ENCODE measurements at places on chromosomes 3 and 15.

DNA sequence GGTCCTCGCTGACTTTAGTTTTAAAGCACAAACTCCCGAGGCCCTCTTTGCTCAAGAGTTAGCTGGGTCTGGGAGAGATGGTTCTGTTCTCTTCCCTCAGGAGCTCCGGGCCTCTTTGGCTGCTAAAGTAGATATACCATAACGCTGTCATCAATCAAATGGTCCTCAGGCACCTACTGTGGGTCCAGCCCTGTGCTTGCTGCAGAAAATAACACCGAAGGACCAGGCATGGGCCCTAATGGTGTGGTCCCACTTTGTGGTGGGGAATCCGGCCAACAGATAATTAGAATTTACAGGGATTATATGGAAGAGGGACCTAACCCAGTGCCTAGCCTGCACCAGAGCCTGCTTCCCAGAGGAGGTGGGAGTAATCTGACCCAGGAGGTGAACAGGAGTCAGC lies 347.4 kb downstream of the LRTM1 start:
- no peak for DNase-seq

DNA sequence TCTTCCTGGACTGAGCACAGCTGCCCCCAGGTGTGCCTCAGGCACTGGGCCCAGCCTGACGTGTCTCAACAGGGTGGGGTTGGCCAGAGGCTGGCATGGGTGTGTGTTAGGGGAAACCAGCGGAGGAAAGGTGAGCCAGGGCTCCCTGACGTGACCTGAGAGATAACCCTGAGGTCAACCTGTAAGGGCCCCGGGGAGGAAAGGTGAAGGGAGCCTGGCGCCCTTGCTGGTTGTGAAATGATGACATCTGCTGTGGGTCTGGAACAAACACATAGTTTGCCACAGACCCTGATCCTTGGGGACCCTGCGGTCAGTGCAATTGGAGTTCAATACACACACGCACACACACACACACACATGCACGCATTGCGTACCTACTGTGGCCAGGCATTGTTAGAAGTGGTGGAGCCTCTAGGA lies 100.2 kb upstream of the TLE3 start:
- no peak for DNase-seq

DNA sequence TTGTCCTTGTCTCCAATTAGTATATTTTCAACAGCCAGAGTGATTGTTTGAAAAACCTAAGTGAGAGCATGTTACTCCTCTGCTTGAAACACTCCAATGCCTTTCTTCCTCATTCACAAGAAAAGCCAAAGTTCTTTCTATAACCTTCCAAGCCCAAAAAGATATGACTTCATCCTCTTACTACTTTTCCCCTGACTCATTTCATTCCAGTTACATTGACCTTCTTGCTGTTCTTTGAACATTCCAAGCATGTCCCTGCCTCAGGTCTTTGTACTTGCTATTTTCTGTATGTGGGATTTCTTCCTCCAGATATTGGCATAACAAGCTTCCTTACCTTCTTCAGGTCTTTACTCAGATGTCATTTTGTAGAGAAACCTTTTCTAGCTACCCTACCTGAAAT lies 28.3 kb downstream of the EHHADH start:
- no peak for DNase-seq

- no peak for DNase-seq
Measured at GRCh38 chr15:40282869-40283614, at the start of gene ANKRD63. Gene ANKRD63, minus strand, starts transcription at chr15:40283064. Its CDS starts 478 bp downstream, at chr15:40282586.

DNA sequence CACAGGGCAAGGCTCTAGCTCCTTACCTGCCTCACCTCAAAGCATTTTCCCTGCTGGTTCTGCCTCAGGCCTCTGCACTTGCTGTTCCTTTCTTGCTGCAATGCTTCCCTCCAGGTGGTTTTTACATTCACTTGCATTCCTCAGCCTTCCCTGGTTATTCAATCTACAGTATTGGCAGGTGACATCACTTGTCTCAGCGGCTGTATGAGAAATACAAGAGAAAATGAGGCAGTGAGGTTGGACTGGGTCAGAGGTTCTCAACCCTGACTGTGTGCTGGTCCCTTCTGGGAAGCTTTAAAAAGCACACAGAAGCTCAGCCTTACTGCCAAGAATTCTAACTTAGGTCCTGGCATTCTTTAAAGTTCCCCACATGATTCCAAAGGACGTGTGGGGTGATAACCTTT lies 26.7 kb downstream of the SIAH2 start:
- DNase-seq: no peak

- no peak for DNase-seq
Measured at GRCh38 chr3:195165265-195165609, 105.7 kb downstream of the XXYLT1 start.

DNA sequence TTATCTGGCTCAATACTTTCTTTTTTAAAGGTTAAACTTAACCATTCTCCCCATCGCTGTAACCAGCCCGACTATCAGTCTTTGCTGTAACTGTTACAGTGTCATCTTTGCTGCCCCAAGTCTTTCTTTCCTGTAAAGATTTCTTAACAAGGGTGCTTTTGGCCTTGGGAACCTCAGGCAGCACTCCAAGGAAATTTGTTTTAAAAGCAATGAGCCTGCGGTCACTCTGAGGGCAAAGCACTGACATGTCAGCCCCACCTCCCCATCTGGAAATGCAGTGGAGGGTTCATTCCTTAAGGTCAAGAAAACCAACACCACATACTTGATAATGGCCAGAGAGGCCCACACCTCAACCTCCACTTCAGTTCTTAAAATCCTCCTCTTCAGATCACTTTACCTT lies 3.2 kb downstream of the TRANK1 start:
- no peak for DNase-seq

- DNase-seq: no peak
Measured at GRCh38 chr15:75230551-75231371, 27.4 kb upstream of the GOLGA6C start.

- no peak for DNase-seq
Measured at GRCh38 chr3:171804618-171805389, 5.5 kb downstream of the PLD1 start.

DNA sequence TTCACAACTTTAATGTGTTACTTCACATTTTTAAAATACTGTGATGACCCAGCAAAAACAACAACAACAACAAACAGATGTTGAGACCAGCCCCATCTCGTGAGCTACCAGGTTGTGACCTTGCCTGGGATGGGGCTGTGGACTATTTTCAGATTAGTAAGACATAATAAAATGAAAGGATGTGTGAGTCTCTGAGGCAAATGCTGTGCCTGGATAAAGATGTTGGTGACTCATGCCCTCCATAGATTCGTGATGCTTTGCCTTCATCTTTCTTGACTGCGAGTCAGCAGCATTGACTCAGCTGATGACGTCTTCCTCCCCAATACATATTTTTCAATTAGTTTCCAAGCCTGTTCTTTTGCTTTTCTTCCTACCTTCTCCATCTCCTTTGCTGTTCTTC lies 453.0 kb upstream of the CFAP20DC start:
- DNase-seq: no peak

GRCh38 chr15:65420975-65421359 lies 1.8 kb downstream of the IGDCC4 start:
- no peak for DNase-seq

DNA sequence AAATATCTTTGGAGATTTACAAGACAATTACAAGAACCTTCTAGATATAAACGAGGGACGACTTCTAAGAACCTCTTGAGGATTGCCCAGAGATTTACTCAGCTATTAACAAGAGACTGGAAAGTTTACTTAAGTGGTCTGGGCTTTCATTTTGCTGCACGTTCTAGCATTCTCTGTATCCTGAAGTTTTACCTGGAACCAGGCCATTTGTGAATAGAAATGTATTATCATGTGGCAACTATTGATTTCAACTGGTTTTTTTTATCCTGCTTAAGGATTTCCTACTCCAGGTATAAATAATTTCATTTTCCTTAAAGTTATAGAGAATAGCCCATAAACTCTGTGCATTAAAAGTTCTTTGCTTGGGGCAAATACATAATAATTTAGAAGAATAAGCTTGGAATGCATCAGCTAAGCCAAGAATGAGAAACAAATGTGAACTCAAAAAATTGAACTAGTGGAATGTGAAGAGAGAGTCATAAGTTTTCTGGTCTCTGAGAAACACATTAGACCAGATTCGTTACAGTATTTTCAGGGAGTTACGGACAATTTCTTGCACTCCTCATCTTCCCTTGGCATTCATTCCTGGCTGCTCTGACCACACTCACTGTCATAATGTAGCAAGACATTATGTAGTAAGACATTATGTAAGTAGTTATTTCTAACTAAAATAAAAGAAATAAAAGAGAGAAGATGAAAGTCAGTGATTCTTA lies 1.3 kb downstream of the AQP9 start:
- DNase-seq: no peak

GRCh38 chr15:70281261-70281810 lies 183.6 kb upstream of the TLE3 start:
- no peak for DNase-seq

- no peak for DNase-seq
Measured at GRCh38 chr3:89494734-89495133, 387.3 kb downstream of the EPHA3 start.

DNA sequence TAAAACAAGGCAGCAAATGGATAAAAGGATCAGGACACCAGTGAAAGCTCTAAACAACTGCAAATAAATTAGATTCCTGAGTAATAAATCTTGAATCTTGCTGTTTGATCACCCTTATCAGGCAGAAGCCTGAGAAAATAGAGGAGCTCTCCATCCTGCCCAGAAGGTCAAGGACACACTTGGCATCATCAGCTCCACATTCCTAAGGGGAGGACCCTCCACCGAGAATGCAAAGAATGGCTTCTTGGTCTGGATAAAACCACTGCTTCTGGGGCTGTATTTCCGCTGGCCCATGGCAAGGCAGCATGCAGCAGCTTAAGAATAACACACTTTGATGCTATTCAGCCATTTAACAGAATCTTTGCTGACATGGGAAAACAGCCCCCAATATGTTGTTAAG lies 108.9 kb upstream of the TSC22D2 start:
- no peak for DNase-seq

DNA sequence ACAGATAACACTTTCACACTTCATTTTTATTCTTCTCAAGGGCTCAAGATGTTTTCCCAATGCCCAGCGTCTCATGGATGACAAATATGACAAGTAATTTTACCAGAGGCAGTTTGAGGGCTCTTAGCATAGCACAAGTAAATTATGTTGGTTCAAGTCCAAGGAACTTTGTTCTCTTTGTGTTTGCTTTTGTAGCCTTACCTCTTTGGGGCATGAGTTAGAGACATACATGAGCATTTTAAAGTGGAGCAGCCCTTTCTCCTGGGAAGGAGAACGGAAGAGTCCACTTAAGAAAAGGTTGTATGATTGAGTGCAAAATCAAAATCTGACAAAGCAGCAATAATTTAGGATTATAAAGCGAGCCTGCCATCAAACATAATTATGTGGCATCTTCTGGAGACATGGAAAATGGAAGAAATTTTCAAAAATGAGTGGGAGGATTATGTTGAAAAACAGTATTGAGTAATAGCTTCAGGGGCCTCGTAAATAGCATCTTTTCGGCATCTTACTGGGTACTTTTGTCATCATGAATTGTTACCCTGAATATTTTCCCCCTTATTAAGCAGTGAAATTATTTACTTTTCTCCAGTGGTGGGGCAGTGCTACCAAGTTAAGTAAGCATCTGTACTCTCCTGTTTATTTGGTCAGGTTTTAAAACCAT lies 65.9 kb downstream of the PGPEP1L start:
- DNase-seq: no peak

DNA sequence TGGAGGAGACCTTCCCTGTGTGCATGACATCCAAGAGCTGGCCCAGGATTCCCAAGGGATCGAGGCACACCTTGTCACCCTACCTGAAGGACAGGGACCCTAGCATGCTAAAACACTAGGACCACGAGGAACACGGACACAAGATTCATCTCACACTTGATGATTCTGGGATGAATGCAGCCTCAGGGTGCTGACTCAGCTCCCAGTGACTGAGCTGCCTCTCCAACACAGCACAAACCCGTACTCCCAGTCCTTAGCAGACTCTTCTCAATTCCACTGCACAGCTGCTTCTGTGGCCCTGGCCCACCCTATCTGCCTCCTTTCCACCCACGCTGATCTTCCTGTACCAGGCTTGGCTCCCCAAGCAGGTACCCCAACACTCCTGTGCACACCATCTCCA lies 9.1 kb upstream of the OXTR start:
- no peak for DNase-seq

DNA sequence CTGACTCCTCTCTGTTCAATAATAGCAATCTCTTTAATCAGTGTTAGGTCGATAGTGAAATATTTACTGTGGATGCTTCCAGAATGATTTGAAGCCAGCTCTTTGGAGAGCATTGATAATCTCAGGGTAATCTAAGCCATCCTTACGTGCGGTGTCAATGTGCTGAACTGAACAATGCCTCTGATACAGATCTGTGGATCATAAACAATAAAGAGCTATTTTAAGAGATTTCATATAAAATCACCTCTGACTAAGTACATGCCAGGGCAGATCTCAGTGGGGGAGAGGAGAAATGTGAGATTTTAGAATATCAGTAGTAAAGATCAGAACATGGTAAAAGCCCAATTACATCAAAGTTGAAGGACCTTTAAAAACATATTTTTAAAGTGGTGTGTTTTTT lies 319.3 kb upstream of the GBE1 start:
- DNase-seq: no peak

DNA sequence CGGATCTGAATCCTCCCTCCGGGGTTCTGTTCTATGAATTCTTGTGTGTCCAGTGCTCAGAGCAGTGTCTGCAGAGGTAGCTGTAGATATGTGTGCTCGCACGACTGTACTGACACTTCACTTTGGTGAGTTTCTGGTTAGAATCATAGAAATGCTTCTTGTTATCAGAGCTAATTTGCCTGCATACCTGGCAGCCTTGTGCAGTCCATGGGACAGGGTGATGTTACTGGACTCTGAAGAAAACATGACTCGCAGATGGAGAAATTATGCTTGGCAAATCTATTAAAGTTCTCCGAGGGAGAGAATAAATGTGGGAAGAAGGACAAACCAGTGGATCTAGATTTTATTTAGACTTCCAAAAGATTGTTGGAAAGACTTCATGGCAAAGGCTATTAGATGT lies 12.2 kb downstream of the CGNL1 start:
- no peak for DNase-seq

GRCh38 chr3:45027441-45027840 lies 1.3 kb downstream of the CLEC3B start:
- no peak for DNase-seq

DNA sequence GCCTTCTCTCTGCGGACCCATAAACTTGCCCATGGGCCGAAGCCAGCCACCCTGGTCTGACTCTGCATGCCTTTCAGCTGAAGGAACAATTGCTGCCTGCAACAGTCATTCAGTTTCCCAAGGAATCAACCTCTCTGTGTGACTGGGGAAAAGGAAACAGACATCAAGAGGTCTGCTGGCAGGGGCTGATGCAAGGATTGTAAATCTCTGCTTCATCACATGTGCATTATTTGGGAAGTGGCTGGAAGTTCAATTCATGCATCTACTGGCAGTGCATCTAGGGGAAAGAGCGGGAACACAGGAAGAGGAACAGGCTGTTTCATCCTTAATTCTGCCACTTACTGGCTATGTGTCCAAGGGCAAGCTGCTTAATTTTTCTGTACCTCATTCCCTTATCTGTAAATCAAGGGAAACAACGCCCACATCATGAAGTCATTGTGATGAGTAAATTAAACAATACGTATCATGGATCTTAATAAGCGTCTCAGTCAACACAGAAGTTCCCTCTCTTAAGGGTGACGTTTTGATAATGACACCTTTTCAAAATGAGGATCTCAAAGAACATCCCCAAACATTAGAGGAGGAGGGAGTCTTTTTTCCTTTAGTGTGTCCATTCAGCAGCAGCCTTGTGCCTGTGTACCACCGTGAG lies 17.4 kb upstream of the ADPGK start:
- no peak for DNase-seq

GRCh38 chr3:102796804-102797203 lies 362.0 kb downstream of the ZPLD1 start:
- no peak for DNase-seq
